Heart right ventricle (tissue), 16 donors: ENCODE measurements at places on chromosomes 12 and 14.

- no peak for DNase-seq
These were observed 46.6 kb downstream of the SMIM41 start for GRCh38 chr12:52126050-52126604.

DNA sequence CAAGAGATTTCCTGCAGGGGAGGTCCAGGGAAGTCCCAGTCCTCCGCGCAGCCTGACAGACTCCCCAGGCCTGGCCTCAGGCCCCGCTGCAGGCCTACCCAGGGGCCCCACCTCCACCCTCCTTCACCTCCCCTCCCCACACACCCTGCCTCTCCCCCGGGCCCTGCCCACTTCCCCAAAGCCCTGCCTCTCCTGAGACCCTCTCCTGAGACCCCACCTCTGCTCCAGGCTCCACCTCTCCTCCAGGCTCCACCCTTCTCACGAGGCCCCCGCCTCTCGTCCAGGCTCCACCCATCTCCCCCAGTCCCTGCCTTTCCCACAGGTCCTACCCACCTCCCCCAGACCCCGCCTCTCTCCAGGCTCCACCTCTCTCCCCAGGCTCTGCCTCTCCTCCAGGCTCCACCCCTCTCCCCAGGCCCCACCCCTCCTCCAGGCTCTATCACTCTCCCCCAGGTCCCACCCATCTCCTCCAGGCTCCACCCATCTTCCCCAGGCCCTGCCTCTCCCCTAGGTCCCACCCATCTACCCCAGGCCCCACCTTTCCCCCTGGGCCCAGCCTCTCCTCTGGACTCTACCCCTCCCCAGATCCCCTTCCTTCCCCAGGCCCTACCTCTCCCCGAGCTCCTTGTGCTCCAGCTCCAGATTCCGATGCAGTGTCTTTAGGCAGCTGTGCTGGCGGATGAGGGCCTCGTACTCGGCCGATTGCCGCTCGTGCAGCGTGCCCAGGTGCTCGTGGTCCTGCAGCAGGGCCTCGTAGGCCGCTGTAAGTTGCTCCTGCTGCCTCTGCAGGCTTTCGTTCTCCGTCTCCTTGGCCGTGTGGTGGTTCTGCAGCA, 58.8 kb upstream of the GPR68 start:
- DNase-seq = peak; percentile 82

DNA sequence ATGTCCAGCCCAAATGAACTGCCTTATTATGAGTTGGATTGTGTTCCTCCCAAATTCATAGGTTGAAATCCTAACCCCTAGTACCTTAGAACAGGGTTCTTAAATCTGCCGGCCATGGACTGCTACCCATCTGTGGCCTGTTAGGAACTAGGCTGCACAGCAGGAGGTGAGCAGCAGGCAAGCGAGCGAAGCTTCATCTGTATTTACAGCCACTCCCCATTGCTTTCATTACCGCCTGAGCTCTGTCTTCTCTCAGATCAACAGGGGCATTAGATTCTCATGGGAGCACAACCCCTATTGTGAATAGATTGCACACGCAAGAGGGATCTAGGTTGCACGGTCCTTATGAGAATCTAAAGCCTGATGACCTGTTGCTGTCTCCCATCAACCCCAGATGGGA, 9.8 kb upstream of the EML5 start:
- DNase-seq = no peak

- DNase-seq = peak; percentile 59
These were observed 48.6 kb upstream of the TMEM233 start for GRCh38 chr12:119544765-119545625.

DNA sequence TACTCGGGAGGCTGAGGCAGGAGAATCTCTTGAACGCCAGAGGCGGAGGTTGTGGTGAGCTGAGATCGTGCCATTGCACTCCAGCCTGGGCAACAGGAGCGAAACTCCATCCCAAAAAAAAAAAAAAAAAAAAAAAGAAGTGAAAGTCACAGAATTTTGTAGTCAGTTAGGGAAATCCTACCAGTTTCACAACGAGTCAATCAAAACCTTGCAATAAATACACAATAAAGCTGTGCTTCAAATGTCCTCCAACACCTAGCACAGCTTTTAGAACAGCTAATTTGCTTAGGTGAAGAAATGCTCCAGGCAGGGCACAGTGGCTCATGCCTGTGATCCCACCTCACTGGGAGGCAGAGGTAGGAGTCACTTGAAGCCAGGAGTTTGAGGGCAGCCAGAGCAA, 112.8 kb upstream of the ATF7IP start:
- no peak for DNase-seq

- no peak for DNase-seq
These were observed 25.7 kb upstream of the COCH start for GRCh38 chr14:30848449-30849240.
